Brain (organoid and tissue), 16 donors: ENCODE measurements at places on chromosomes 2 and 18. TPM values are rescaled to one million over a fixed set of nuclear protein-coding genes. Genes with fewer than 3 reads are reported as not detected.

Gene VIT
- 0.20 TPM for polyA plus RNA-seq

Gene B3GNT7
- polyA plus RNA-seq, result 3.4 TPM

Gene KYNU
- polyA plus RNA-seq, result 0.15 TPM

Gene IL1R2
- 0.31 TPM for polyA plus RNA-seq

Gene SPATA3
- polyA plus RNA-seq, result not detected

Gene RBM44
- polyA plus RNA-seq, result not detected

Gene OTOS
- polyA plus RNA-seq, result 3.5 TPM

Gene NCKAP5
- polyA plus RNA-seq, result 1.1 TPM

Gene FAP
- 0.32 TPM for polyA plus RNA-seq

Gene DAPL1
- not detected for polyA plus RNA-seq

Gene C2orf74
- polyA plus RNA-seq, result 19.2 TPM

Gene SLC9A4
- not detected for polyA plus RNA-seq

Gene CDH2
- 85.4 TPM for polyA plus RNA-seq

Gene SKOR2
- polyA plus RNA-seq, result not detected

Gene C1QL2
- 5.2 TPM for polyA plus RNA-seq

Gene UPP2
- polyA plus RNA-seq, result 0.24 TPM

Gene RNPEPL1
- 48.5 TPM for polyA plus RNA-seq

Gene TFCP2L1
- polyA plus RNA-seq, result 11.5 TPM

Gene KCNF1
- polyA plus RNA-seq, result 18.1 TPM

Gene COLEC11
- 3.8 TPM for polyA plus RNA-seq

Gene TSPYL6
- not detected for polyA plus RNA-seq

Gene MSTN
- polyA plus RNA-seq, result not detected

Gene FHOD3
- polyA plus RNA-seq, result 15.2 TPM

Gene DLGAP1
- polyA plus RNA-seq, result 8.0 TPM

Gene SPC25
- 22.3 TPM for polyA plus RNA-seq

Gene ANO7
- polyA plus RNA-seq, result 1.3 TPM

Gene SLC23A3
- polyA plus RNA-seq, result not detected

Gene EPHA4
- polyA plus RNA-seq, result 6.1 TPM

Gene LINC00305
- polyA plus RNA-seq, result not detected

Gene BBS5
- 3.8 TPM for polyA plus RNA-seq

Gene HOXD11
- 5.1 TPM for polyA plus RNA-seq

Gene NRP2
- polyA plus RNA-seq, result 10.2 TPM

Gene GNLY
- 4.5 TPM for polyA plus RNA-seq
